ENCODE measurements at places on chromosomes 7 and 10.

- DNase-seq = no peak
Observed at GRCh38 chr10:129852829-129853561, 111.1 kb downstream of the EBF3 start.

GRCh38 chr10:29409241-29410054 lies 120.6 kb downstream of the LYZL1 start:
- DNase-seq = peak; percentile 73

- DNase-seq = no peak
Observed at GRCh38 chr10:23189024-23189423, 3.1 kb upstream of the PTF1A start.

DNA sequence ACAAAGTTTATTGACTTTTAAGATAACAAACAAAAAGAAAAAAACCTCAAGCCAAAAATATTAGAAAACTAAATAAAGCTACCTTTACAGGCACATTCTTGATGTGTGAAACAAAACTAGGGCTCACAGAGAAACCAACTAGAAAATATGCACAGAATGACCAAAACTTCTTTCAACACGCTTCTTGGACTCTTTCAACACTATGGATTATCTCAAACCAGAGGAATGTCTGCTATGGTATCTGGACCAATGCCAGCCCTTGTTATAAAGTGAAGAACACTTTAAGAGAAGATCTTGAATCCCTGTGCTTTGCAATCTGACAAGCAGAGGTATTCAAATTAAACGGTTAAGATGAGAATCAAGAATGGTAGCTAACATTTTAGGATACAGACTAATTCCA lies 76.6 kb downstream of the DNAJC1 start:
- DNase-seq = no peak

DNA sequence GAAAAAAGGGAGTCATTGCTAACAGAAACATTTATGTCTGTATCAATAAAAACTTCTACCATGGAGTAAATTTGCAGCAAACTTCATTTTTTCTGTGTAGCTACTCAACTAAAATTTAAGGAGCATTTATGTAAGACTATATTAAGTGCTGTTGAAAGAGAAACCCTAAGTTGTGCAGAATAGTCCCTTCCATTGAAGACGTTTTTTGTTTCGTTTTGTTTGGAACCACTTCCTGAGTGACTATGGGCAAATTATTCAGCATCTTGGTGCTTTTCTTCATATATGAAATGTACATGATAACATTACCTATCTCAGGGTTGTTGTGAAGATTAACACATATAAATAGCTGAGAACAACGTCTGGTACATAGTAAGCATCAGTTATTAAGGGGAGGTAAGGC lies 24.3 kb downstream of the SEM1 start:
- DNase-seq = no peak

DNA sequence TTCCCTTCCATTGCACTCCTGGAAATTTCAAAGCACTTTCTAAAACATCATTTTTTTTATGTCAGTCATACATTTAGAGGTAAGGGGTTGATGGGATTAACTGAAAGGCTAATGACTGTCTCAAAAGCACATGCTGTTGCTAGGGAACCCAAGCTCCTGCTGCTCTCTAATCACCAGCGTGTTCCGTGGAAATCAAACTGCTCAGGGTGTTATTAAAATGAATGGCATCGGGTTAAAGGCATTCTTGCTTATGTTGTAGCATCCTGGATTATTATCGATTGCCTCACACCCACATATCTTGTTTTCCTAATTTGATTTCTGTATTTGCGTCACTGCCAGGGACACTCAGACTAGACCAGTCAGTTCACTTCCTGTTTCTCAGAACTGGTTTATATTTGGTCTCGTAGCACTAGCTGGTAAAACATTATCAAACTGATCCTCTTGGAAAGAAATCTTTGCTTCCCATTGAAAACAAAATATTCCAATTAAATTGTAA lies 216.5 kb upstream of the MKLN1 start:
- DNase-seq = no peak

DNA sequence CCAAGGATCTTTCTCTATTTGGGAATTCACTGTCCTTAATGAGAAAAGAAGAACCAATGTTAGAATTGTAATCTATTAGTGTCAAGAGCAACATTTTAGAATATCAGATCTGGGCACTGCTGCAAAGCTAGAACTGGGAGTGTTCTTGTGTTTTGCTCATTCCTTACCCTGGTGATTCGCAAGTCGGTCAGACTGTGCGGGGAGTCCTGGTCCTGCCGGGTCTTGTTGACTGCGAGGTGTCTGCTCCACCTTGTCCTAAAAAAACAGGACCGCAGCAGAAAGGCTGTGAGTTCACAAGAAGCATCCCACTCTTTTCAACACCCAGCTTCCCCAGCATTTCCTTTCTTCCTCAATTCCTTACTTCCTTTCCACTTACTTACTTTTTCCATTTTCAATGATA lies 79.0 kb downstream of the GRB10 start:
- no peak for DNase-seq

- no peak for DNase-seq
Observed at GRCh38 chr7:132049462-132050304, 493.3 kb upstream of the PODXL start.

DNA sequence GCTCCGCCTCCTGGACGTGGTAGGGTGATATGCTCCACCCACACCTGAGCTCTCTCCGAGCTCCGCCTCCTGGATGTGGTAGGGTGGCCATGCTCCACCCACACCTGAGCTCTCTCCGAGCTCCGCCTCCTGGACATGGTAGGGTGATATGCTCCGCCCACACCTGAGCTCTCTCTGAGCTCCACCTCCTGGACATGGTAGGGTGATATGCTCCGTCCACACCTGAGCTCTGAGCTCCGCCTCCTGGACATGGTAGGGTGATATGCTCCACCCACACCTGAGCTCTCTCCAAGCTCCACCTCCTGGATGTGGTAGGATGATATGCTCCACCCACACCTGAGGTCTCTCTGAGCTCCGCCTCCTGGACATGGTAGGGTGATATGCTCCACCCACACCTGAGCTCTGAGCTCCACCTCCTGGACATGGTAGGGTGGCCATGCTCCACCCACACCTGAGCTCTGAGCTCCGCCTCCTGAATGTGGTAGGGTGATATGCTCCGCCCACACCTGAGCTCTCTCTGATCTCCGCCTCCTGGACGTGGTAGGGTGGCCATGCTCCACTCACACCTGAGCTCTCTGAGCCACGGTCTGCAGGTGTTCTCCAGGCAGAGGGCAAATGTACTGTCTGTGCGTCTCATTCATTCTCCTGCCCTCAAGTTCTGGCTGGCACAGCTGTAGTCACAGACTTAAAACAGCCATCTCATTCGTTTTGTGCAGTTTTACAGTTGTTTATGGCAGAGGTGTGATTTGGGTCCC lies 252.4 kb downstream of the DIP2C start:
- DNase-seq = no peak

DNA sequence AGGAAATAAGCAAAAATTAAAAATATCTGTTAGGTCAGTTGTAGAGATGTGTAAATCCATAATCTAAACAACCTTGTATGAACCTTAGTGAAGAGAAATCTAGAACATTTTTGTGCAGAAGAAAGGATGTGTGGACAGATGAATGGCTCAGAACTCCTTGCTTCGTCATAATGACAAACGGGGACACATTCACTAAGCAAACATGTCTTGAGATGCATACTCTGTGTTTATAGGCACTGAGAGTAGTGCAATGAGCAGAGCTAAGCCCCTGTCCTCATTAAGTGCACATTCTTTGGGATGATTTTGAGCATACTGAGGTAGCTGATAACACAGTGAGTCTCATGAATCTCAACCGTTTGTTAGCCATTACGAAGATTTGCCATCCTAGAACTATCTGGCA lies 360.6 kb upstream of the ANKRD30A start:
- no peak for DNase-seq

DNA sequence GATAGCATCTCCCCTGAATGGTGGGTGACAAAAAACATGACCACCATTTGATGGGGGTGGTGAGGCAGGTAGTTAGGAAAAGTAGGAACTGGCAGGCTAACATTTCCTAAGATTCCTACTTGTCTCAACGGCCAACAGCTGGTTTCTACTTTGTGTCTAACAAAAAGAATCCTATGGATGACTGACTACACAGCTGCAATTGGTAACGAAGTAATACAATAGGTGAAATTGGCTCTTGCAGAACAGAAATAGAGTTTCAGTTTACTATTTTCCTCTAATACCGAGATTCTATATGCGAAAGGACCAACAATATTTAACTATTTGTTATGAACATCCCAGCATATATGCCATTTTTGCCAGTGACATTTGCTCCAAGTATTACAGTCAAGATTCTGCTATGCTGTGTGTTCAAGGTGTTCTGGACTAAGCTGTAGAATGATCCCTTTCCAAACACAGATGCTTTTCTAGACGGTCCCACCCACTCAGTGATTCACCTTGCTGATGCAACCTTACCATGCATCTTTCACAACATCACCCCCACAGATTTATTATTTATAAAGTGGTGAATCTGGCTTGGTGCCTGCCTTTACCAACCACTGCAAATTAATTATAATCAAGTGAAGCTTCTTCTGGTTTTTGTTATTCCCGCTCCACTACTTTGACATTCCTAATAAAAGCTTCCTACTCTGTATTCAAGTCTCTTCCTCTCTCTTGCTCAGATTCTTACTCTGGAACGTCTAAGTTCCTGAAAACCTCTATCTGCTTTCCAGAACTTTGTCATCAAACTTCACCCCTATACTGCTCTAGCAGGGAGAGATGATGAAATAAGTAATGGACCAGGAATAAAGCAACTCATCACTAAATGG lies 16.8 kb downstream of the BBIP1 start:
- no peak for DNase-seq

GRCh38 chr10:53458007-53458406 lies 685.4 kb upstream of the MBL2 start:
- DNase-seq = no peak

DNA sequence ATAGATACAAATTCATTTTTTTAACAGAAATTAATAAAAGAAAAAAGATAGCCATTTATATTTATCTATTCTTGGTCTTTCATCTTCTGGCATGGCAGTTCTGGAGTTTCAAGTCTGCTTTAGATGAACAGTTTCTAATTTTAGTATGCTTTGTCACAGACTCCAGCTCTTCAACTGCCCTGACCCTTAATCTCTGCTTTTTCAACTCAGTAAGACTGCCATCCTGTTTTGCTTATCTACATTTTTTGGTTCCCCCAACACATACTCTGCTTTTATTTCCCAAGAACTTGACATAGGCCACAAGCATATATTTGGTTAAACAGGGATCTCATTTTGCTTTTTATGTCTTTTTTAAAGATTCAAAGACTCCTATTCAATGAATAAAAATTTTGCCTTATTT lies 309.3 kb upstream of the KCND2 start:
- no peak for DNase-seq

- DNase-seq = peak; percentile 60
Observed at GRCh38 chr7:27586825-27587224, 75.9 kb downstream of the HIBADH start.

DNA sequence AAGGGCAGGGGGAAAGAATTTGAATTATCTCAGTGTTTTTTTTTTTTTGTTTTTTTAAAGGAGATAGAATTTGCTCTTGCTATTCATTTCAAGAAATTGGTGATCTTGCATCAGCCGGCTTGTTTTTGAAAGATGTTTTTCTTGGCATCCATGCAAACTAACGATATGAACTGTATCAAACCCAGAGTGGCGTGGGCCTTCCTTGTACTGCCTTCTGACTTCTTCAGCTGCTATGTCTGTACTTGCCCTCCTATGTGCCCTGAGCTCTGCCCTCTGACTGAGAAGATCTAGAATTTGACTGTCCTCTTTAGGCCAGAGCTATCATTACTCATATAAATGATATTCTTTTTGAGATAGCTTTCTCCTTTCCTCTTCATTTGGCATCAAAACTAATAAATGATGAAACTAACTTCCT lies 183.1 kb downstream of the EXOC4 start:
- no peak for DNase-seq

GRCh38 chr10:123999261-123999660 lies 94.1 kb downstream of the CHST15 start:
- DNase-seq = peak; percentile 7

GRCh38 chr7:148717266-148717793 lies 18.6 kb downstream of the CUL1 start:
- DNase-seq = no peak

- DNase-seq = no peak
Observed at GRCh38 chr7:96686305-96686704, 23.3 kb downstream of the SEM1 start.

- no peak for DNase-seq
Observed at GRCh38 chr7:685540-685939, 41.0 kb upstream of the DNAAF5 start.
